T-helper 2 cell (primary cell): ENCODE measurements at places on chromosomes 6 and 20.

GRCh38 chr6:142174703-142175102 is 27.6 kb downstream of the VTA1 start:
- DNase-seq, result no peak

DNA sequence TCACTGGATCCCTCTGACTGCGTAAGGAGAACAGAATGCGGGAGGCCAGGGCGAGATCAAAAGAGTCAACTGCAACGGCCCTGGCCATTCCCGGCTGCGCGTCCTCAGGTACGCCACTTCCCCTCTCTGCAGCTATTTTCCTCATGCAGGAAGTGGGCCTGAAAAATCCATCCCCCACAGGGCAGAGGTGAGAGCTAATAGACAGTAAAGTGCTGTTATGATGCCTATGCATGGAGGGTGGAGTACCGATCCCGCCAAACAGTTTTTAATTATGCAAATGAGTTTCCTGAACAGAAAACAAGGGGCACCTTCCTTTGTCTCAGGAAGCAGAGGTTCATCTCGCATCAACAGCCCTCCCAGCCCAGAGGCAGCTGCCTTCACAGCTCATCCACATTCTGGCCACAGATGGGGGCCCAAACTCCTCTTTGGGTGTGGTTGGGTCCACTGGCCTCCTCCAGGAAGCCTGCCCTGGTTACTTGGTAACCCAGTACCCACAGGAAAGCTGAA is 9.3 kb downstream of the PREX1 start:
- no peak for DNase-seq

- no peak for DNase-seq
These were observed 541.3 kb upstream of the BTBD3 start for GRCh38 chr20:11376420-11376819.

DNA sequence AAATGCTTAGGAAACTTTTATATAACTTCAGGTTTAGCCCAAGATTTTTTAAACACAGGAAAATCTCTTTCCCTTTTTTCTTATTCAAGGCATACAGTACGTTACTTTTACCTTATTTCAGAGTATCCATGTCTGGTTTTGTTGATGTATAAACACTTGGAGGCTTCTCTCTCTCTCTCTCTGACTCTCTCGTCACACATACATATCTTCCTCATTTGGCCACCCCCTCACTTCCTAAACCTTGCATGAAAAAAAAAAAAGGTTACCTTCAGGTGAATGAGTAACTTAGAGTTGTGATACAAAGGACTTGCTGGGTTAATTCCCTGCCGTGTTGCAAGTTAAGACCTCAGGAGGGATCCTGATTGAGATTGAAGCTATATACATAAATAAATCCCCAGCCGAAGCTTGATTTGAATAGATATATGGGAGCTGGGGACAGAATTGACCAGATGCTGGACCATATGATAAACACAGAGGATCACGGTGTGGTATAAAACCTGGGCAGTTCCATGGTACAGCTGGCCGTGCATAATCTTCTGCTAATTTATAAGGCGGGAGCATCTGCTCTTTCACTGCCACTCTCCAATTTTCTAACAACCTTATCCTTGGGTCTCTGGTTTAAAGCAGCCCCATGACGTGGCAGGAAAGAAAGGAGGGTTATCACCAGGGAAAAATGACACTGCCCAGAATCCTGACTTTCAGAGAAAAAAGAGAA is 55.1 kb upstream of the IL20RA start:
- DNase-seq, result no peak

GRCh38 chr6:3396503-3397180 is 60.2 kb downstream of the SLC22A23 start:
- no peak for DNase-seq

- no peak for DNase-seq
These were observed 255.0 kb downstream of the DLL1 start for GRCh38 chr6:170035901-170036304.

- DNase-seq, result no peak
These were observed 58.1 kb downstream of the RNF217 start for GRCh38 chr6:125020385-125020784.

DNA sequence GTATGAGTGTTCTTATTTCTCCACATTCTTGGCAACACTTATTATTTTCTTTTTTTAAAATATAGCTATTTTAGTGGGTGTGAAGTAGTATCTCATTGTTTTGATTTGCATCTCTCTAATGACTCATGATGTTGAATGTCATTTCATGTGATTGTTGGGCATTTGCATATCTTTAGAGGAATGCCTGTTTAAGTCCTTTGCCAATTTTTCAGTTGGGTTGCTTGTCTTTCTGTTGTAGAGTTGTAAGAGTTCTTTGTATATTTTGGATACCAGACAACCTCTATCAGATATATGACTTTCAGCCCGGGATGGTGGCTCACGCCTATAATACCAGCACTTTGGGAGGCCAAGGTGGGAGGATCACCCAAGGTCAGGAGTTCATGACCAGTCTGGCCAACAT is 5.1 kb upstream of the POPDC3 start:
- DNase-seq, result no peak

DNA sequence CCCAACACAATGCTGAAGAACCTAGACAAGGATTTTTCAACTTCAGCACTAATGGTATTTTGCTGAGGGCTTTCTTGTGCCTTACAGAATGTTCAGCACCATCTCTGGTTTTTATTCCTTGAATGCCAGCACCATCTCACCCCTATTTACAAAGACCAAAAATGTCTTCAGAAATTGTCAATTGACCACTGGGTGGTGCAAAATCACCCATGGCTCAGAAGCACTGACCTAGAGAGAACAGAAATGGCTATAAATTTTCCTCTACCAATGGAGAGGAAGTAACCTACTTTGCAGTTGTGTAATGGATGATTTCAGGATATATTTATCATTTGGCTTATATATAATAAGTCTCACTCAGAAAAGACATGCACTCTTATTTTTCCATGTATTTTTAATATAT is 431.0 kb upstream of the IRAK1BP1 start:
- DNase-seq, result no peak

- no peak for DNase-seq
These were observed 52.7 kb downstream of the CDH22 start for GRCh38 chr20:46255440-46256104.

DNA sequence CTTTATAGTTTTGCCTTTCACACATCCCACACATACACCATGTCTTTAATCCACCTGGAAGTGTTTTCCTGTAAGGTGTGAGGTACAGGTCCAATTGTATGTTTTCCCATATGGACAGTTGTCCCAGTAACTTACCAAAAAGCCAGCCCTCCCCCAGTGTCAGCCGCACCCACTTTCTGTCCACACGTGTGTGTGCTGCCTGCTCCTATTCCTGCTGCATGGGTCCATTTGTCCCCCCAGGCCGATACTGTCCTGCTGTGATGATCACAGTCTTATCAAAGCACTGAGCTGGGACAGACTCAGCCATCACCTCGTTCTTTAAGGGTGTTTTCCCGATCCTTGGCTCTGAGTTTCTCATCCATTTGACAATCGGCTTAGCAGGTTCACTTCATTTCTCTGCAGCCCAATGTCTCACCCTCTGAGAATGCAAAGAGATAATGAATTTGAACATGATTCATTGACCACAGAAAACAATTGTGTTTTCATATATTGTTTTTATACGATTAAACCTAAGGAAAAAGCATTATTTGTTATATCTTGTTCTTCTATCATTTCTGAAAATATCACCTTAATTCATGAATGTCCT is 9.6 kb downstream of the VSX1 start:
- no peak for DNase-seq

DNA sequence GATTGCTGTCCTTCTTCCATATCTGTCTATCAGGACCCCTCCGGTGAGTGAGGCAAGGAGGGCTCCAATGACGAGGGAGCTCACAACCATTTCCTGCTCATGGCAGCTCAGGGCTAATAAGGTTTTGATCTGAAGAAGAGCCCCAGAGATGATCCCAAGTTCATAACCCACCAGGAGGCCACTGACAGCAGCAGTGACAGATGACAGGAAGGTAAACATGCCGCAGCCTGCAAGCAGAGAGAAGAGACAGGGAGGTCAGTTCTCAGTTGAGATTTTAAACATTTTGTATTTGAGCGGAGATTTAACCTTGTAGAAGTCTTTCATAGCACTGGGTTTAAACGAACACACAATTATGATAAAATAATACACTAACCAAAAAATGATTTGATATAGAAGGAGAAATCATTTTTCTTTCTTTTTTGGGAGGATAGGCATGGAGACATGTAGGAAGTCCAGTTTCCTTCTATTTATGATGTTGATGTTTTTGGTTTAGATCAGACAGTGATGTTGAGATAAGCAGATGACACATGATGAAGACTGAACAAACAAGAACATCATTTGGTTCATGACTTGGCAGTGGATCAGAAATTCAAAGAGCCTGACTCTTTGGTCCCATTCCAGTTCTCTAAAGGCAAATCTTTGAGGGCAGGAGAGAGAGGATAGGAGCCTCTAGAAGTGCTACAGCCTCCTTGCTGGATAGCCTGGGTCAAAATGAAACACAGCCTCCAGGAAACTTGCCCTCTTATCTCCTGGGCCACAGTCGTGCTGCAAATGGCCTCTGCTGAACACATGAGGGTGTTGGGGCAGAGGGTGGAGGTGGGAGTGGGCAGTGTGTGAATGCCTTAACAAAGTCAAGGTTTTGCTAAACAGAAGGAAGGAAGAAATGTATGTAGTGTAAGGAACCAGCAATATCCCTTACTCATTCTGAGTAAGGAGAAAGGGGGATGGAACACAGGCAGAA is 22.6 kb downstream of the SLC2A12 start:
- no peak for DNase-seq

DNA sequence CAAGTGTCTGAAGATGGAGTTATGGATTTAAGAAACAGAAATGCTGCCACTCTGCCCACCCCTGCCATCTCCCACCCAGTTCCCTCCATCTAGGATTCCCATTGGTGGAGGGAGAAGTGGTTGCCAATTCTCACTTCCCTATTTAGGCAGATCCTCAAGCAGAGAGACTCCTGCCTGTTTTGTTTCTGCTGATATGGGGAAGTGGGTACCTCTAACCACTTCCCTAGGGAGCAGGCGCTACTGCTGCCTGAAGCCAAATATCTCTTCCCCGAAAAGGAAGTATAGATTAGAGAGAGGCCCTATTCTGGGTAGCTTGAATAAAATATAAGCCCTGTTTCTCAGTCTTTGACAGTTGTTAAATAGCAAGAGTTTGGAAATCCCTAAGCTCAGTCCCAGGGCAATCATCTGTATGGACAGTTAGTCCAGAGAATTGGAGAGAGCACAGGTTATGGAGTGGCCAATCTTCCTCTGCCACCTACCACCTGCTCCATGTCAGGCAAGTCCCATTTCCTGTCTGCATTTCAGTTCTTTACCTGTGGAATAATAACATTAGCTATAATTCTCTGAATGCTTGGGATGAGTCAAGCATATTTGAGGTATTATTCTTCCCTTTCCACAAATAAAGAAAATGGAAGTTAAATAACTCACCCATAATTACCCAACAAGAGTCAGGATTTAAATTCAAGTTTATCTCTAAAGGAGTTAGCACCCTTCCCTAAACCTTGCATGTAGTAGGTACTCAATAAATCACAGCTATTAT is 2.6 kb upstream of the ADGB start:
- DNase-seq, result no peak

GRCh38 chr6:38103921-38104320 is 284.4 kb downstream of the ZFAND3 start:
- DNase-seq, result no peak

DNA sequence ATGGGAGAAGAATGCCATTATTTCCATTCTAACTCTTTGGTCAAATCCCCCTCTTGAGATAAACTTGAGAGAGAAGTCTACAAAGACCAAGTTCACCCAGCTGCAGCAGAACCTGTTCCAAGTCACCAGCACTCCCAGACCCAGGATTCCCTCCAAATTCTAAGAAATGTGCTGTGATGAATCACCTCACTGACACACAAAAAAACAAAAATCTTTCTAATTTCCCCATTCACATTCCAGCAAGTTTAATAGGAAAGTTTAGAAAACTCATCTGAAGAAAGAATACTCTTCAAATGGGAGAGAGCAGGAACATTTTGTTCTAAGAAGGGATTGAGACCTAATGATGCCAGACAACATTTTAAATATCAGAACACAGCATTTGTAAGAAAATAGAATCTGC is 213.6 kb upstream of the PLCB4 start:
- DNase-seq, result no peak

GRCh38 chr6:45554591-45554990 is 176.9 kb upstream of the SUPT3H start:
- no peak for DNase-seq

- DNase-seq, result no peak
These were observed 135.5 kb downstream of the ZDHHC14 start for GRCh38 chr6:157516319-157517026.

DNA sequence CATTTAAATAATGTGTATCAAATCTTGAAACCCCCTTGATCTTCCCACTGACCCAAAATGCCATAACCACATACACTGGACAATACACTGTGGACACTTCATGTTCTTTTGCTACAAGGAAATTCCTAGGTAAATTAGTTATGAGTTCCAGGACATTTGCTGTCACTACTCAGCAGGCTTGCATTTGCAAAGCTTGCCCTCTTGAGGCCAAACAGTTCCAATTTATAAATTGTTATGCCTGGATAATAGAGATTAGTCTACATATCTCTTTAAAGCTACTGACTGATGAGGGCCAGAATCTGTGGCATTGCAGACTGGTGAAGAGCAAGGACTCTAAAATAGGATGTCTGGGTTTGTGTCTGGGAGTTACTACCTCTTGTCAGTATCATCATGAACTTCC is 17.4 kb upstream of the RAB32 start:
- no peak for DNase-seq

DNA sequence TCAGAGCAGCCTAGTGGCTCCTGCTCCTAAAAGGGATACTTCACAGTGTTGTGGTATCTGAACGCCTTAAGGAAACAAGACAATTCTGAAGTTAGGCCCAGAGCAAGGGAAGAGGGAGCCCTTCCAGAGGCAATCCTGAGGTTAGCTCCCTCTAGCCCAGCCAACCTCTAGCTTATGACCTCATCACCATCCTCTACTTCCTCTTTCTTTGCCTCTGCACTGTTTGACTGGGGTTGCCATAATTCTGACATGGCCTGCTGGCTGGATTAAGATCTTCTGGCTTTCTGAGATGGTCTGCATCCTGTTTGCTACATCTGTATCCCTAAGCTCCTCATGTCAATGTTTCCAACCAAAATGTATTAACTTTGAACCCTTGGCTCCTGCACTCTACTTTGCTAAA is 23.3 kb upstream of the BMP2 start:
- no peak for DNase-seq

- no peak for DNase-seq
These were observed 2.2 kb downstream of the NT5DC1 start for GRCh38 chr6:116102873-116103272.

- DNase-seq, result no peak
These were observed 128.8 kb downstream of the FOXO3 start for GRCh38 chr6:108689272-108690161.
